ENCODE measurements at places on chromosomes 11 and 22.
A peak's percentile ranks its signal among the peaks of the same experiment; 100 is the strongest.

GRCh38 chr11:58134151-58134550, 8.8 kb upstream of the OR9I1 start:
- no peak for DNase-seq

DNA sequence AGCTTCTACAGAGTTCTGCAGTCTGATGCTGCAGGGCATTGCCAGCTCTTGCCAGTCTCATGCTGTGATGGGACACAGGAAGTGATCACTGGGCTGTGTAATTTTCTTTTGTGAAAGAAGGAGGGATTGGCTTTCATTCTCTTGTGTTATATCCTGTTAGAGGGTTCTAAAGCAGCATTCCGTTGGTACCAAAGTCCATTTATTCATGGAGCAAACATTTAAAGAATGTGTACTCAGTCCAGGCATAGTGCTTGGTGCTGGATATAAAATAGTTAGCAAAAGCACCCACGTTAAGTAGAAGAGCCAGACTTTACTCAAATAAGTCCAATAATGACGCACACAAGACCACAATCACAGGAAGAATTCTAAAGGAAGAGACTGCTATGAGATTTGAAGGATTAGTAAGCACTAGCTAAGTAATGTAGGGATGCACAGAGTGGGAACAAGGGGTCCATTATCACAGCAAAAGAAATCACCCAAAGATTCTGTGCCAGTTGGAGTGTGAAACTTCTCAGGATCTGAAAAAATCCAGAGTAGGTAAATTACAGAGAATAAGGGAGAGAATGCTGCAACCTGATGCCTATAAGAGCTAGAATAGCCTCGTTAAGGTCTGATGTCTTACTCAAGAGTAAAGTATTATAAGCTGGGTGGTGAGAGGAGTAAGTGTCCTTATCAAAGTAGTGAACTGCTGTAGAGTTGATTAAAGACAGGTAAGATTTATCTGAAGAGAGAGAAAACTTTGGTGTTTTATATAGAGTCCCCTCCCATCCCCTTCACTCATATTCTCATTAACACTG, 728.3 kb downstream of the METTL15 start:
- DNase-seq, result no peak

DNA sequence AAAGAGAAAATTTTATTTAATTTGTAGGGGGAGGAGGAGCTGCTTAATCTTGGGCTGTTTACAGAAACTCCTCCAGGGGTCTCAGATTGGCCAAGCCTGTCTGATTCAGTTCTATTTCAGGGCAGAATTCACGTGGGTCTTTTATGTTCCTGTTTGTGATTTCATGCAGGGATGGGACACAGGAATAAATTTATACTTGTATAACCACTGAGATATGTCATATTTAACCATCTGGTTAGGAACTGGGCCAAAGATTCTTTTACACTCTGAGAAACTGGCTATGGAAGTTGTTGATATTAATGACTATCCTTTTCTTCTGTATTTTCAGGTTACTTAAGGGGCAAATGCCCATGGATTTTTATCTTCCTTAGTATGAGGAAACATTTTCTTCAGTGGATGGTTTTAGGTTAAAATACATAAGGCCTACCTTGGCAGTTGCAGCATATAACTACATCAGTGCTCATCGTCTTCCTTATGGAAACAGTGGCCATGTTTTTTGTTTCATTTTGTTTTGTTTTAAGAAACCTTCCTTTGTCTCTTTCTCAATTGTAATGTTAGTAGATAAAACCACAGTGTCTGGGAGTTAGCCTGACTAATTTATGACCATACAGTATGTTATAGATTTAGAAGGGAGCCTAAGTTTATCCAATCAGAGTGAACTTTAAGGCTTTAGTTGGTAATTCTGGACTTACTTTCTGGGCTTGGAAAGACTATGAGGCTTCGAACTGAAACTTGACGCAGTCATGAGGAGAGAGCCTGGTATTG, 132.4 kb upstream of the ANO3 start:
- DNase-seq, result no peak

DNA sequence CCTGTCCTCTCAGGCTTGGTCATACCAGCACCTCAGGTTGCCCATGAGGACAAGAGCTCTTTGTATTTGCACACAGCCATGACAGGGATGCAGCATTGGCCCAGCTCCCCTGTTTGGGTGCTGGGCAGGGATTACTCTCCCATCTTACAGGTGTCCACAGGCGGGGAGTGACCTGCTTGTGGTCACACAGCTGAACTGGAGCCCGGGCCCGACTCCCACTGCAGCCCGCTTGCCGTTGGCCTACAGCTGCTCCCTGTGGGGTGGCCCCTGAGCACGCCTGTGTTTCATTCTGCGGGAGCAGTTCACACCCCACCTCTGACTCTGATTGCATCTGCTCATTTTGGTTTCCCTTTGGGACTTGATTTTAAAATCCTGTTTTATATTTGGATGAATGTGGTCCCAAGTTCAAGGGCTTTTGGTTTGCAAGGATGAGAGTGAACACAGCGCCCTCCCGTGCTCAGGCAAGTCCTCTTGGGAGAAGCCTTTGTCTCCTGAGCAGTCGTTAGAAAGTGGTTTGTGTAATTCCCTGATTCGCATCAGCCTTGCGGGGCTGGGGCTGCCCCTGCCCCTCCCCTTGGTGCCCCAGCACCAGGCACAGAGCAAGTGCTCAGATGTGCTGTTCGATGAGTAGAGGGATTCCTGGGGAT, 9.3 kb downstream of the PICK1 start:
- no peak for DNase-seq

GRCh38 chr22:23527971-23528740, 51.9 kb downstream of the IGLL1 start:
- peak; percentile 32 for DNase-seq

DNA sequence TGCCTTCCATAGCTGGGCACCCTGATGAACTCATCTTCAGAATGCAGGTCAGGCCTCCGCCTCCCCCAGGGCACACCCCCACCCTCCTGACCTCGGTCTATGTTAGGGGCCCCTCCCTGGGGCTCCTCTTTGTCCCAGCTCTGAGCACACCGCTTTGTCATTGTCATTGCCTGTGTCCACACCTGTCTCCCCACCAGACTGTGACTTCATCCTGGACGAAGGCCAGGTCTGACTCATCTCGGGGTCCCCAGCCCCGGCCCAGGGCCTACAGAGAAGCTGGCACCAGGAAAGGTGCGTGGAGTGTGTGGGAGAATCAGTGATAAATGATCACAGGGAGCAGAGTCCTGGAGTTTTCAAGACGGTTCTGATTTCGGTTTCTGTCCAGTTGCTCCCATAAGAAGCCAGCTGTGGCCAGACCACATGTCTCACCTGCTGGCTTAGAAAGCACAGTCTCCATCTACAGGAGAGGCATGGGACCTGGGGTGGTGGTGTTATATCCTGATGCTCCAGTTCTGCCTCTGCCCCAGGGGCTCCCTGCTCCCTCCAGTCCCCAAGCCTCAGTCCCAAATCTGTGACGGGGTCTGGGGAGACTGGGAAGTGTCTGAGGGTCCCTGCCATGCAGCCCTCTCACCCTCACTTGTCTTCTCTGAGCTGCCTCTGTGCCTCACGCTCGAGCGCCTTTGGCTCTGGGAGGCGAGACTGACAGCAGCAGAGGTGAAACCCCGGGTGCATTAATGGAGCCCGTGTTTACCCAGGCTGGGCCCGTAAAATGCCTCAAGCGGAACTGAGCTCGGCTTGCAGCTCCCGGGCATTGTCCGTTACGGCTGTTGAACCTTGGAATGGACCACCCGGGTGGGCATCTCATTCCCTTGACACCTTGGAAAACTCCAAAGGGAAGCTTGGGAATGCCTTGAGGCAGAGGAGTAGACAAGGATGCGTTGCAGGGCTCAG, 85.5 kb upstream of the WNT11 start:
- no peak for DNase-seq

GRCh38 chr11:61034704-61035525, 63.4 kb downstream of the CD6 start:
- no peak for DNase-seq

GRCh38 chr22:19359554-19360299, 68.2 kb upstream of the CLTCL1 start:
- no peak for DNase-seq

- DNase-seq, result no peak
Observed at GRCh38 chr11:121534131-121535093, 81.6 kb upstream of the SORL1-AS1 start.

DNA sequence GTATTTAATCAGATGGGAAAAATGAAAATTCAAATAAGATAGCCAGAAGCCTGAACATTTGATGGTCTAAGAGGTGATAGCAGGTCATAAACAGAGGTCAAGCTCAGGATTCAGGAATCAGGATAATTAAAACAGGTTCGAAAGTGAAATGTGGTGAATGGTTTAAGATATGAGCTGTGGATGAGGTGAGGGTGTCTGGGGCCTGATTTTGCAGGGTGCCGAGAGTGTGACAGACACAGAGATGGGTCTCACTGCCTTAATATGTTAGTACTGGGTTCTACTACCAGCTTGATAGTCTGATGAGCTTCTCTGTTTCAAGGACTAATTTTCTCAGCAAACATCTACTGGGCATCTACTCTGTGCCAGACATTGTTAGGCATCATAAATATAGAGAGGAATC, 19.9 kb upstream of the EMSY start:
- DNase-seq, result no peak

- DNase-seq, result peak; percentile 71
Observed at GRCh38 chr11:35145271-35145670, 6.3 kb downstream of the CD44 start.

DNA sequence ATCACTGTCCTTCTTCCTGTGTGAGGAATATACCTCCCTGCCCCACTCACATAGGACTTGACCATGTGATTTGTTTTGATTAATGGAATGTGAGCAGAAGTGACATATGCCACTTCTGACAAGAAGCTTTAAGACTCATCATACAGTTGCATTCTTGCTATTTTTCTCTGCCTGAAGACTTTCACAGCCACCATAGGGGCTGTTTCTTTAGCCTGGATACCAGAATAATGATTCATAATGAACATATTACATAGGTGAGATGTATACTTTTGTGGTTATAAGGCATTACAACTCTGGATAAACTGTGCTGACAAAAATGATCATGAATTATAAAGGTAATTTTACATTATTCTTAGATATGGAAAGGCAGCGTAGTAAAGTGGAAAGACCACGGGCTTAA, 798.0 kb downstream of the DLG2 start:
- no peak for DNase-seq

- DNase-seq, result no peak
Observed at GRCh38 chr11:17782603-17783337, 48.2 kb downstream of the KCNC1 start.

DNA sequence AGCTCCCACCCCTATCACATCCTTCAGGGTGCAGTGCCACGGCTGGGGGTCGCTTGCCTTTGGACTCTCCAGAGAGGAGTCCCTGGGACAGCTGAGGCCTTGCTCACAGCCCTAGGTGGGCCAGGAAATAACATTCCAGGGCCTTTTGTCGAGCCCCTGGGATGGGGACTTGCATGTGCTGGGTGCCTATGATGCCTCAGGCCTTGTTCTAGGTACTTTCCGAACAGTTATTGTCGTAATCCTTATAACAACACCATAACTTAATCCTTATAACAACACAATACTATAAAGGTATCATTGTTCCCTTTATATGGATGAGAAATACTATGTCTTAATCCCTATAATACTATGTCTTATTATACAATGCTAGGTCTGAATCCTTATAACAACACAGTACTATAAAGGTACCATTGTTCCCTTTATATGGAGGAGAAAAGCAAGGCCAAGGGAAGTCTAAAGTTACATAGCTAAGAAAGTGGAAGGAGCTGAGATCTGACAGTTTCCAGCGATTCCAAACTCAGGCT, 236.5 kb downstream of the ST3GAL4 start:
- DNase-seq, result no peak

DNA sequence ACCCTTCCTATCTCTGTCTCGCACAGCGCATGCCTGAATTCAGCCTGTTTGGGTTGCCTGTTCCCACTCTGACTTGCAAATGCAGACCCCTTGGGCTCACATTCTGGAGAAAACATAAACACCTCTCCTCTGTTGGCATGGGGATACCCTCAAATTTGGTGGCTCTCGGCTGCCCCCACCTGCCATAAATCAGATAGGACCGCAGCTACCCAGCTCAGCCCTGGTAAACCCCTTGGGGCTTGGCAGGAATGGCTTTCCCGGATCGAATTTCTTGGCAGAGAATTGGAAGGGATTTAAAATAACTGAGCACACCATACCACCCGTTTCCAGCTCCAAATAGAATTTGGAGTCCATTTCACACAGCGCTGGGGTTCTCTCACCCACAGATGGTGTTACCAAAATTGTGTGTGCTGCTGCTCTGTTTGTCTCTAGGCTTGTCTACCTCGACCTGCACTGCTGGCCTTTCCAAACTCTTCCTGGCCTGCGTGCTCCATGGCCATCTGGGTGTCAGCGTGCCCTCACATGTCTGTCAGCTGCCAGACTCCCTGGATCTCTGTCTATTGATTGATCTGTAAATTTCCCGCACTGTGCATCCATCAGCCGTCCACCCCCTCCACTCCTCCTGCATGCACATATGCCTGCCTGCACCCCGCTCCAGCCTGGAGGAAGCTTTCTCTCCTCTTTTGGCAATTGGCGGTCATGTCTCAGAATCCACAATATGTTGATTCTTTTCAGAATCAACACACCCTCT, 134.0 kb downstream of the NTM start:
- no peak for DNase-seq

GRCh38 chr11:16157327-16157726, 199.0 kb downstream of the SOX6 start:
- DNase-seq, result no peak

- no peak for DNase-seq
Observed at GRCh38 chr11:46431211-46431610, 39.6 kb upstream of the CHRM4 start.

All from CD4-positive, alpha-beta T cell treated with Interleukin-4 for 1 hour (primary cell).